ENCODE measurements at places on chromosomes 4 and X. TPM values are rescaled to one million over a fixed set of nuclear protein-coding genes. Genes with fewer than 3 reads are reported as not detected.

Gene HPSE
- total RNA-seq, result 1.7 TPM

Gene CDX4
- total RNA-seq, result not detected

Gene LRIT3
- total RNA-seq, result 0.36 TPM

Gene MAB21L2
- 4.9 TPM for total RNA-seq

DNA sequence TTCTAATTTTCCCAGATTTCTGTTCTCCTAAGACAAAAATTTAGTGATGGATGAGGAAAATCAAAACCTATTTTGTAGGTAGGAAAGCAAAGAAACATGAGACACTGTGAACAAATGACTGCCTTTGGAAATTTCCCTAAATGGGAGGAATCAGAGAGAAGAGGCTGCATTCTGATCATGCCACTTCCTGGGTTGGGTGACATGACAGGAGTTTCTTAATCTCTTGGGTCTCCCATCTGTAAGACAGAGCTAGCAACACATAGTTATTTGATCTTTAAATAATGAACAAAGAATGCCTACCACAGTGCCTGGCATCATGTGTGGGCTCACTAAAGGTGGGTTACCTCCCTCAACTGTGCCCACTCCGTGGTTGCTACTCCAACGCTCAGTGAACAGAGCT, 57.1 kb downstream of the CCDC149 start:
- DNase-seq, result no peak

GRCh38 chr4:89640620-89641366, 196.2 kb downstream of the SNCA start:
- no peak for DNase-seq

GRCh38 chrX:9498236-9498635, 33.4 kb downstream of the TBL1X start:
- DNase-seq, result no peak

DNA sequence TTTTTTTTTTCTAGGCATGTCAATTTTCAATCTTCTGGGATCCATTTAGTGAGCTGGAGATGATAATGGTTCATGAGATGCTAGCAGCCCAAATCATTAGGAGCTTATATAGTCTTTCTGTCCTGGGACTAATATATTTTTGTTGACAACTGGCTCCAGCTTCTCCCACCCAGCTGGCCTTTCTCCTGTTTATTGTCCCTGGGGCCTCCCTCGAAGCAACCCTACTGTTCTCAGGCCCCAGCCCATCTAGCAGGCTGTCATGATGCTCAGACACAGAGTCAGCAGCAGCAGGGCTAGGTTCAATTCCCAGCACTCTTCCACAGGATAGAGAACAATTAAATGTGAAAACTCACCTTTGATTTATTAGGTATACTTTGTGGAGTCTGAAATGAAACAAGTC, 127.6 kb upstream of the MID1 start:
- no peak for DNase-seq

GRCh38 chrX:57519578-57520118, 72.2 kb upstream of the ZXDB start:
- DNase-seq, result no peak

- no peak for DNase-seq
Measured at GRCh38 chrX:5730556-5730955, 498.1 kb downstream of the NLGN4X start.

DNA sequence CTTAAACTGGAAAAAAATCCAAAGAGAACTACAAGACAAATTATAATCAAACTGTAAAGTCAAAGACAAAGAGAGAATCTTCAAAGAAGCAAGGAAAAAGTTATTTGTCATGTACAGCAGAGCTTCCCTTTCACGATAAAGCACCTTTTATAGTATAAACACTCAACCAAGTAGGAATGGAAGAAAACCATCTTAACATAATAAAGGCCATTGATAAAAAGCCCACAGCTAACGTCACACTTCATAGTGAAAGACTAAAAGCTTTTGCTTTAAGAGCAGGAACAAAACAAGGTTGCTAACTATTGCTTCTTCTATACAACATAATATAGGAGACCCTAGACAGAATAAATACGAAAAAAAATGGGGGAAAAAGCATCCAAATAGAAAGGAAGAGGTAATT, 595.7 kb upstream of the POU3F4 start:
- DNase-seq, result no peak

GRCh38 chr4:113574636-113575103, 186.9 kb downstream of the CAMK2D start:
- no peak for DNase-seq

GRCh38 chr4:162503868-162504267, 340.1 kb upstream of the FSTL5 start:
- no peak for DNase-seq

DNA sequence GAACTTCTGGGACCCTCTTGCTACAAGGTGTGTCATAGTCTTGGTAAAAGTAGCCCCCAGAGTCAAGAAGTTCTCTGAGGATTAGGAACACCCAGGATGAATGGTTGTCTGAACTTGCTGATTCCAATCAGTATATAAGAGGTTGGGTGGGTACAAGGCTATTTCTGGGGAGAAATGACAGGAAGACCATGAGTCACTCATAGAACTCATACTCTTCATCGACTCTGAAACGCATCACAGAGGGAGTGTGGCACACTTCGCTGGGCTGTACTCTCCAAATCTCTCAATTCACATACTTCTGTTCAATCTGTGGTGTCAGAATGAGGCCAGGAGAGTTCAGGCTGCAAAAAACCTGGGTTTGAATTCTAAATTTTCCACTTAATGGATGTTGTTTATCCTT, 193.2 kb upstream of the LEF1 start:
- no peak for DNase-seq

DNA sequence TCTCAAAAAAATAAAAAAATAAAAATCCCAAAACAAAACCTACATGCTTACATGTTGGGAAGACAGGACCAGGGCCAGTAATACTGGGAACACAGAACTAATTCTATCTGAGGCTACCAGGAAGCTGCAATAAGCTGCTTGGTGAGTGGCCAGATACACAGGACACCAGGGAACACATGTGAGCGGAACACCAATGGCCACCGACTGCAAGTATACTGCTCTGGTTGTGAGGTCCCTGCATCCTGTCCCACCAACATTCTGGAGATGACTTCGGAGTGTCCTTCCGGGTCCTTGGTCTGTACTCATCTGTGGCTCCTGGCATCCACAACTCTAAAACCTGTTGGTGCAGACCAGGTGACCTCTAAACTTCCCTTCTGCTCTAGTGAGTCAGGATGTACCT, 2.7 kb downstream of the TNIP2 start:
- DNase-seq, result no peak
